ENCODE measurements at places on chromosomes 5 and 9.

DNA sequence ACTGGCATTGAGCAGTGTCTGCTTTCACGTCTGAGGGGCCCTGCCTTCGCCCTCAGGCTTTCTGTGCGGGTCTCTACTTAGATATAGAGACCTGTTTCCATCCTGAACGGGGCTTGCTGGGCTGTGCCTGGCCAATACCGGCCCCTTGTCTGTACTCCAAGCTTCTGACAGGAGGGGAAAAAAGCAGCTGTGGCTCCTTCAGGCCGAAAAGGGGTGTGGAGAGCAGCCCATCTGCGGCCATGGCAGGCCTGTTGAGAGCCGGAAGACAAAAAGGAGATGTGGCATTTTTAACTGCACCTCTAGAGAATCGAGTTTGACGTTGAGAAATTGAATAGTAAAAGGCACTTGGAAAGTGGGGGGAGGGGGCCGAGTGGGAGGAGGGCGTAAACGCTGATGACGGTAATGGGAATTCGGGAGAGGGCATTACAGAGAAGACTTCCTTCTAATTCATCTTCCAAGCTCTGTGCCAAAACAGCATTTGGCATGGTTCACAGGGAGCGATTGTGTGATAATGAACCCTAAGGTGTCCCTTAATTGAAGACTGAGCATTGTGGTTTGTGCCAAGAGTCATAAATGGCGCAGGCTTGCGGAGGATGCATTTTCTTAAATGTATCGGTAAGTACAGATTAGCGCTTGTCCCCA is 25.1 kb upstream of the PRDM12 start:
- DNase-seq: no peak

DNA sequence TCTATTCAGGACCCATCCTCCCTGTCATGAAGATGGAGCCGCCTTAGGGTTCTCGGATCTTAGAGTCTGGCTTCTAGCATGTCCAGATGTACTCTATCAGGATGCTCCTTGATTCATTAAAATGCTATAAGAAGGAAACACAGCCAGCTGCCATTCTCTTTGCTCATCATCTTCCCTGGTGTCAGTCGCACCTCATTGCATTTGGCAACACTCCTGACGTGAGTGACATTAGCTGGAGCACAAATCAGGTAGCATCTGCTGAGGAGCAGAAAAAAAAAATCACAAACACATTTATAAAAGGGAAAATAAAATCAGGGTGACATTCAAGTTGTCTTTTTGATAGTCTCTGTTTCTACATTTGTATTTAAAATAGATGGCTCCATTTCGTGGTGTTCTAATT is 226.1 kb upstream of the NMUR2 start:
- no peak for DNase-seq

- no peak for DNase-seq
Observed at GRCh38 chr5:164809821-164810220, 1304.4 kb downstream of the MAT2B start.

GRCh38 chr9:14340994-14341393 is 27.1 kb upstream of the NFIB start:
- no peak for DNase-seq

DNA sequence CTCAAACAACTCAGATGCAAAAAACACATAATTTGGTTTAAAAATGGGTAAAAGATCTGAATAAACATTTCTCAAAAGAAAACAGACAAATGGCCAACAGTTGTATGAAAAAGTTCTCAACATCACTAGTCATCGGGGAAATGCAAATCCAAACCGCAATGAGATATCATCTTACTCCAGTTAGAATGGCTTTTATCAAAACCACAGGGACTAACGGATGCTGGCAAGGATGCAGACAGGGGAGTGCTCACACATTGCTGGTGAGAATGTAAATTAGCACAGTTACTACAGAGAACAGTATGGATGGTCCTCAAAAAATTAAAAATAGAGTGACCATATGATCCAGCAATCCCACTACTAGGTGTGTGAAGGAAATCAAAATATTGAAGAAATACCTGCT is 589.1 kb upstream of the ADAMTS16 start:
- no peak for DNase-seq

- DNase-seq: no peak
Observed at GRCh38 chr5:73529081-73529480, 30.8 kb downstream of the BTF3 start.

DNA sequence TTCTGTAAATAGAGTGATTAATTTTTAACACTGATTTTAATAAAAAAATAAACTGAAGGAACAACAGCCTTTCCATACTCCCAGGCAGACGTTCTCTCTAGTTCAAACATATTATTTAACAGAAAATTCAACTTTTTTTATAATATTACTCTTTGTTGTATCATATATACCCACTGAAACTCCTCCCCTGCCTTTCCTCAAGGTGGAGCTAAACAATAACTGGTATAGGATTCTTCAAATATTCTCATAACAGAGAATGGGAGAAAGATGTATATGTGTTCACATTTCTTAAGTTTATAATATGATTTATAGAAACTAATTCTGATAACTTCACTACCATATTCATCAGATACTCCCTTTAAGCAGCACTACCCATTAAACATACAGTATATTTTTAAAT is 83.4 kb downstream of the CYLC2 start:
- DNase-seq: no peak

DNA sequence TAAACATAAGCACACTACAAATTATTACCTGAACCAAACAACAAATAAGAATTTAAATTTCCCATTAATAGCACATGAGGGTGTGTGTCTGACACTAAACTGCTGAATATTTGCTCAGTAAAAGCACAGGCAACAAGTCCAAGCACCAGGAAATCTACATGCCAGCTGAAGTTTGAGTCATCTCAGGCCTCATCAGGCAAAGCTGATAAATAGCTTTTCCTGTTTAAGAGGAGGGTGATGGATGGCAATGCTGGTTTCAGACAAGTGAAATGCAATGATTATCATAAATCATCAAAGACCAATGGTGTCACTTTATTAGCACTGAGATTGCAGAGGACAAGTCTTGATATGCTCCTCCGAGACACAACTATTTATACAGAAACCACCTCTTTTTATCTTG is 1668.0 kb upstream of the C9orf72 start:
- no peak for DNase-seq

GRCh38 chr9:77829420-77829819 is 181.3 kb upstream of the GNA14 start:
- no peak for DNase-seq

GRCh38 chr5:1089621-1090040 is 22.2 kb downstream of the SLC12A7 start:
- DNase-seq: no peak

- no peak for DNase-seq
Observed at GRCh38 chr9:96006961-96007360, 131.5 kb downstream of the ERCC6L2 start.

DNA sequence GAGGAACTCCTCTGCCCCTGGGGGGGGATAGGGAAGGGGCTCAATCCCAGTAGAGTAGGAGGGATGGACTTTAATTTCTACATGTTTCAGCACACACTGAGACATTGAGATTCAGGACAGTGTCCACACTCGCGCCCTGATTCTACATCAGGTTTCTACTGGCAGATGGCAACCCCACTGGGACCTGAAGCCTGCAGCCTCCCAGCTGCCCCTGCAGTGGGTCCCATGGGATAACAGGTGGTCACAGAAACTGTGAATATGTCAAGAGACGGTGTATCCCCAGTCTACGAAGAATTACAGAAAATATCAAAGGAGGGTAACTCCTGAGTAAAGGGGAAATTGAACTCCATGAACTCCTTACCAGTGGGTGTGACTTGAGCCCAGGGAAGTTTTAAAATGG is 2.4 kb upstream of the TERT start:
- DNase-seq: no peak

DNA sequence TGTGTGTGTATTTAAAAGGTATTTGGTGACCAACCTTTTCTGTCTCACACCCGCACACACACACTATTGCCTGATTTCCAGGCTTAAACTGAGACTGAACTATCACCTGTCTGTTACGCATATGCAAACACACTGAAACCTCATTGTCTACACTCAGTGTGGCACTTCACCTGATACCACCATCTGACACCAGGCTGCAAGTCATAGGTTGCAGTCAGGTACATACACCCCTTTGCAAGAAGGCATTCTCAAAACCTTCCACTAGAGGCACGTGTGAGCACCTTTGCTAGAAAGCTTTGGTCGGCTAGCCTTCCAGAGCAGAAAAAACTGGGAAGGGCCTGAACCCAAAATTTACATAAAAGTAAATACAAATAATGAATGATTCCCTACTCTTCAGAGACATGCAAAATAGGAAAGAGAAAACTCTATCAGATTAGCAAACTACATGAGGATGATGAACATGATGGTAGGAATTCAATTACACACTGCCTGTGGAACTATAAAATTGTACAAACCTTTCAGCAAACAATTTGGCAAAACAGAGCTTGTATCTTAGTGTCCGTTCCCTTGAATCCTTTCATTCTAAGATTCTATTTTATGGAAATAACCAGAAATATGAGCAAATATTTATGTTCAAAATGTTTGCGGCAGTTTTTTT is 5.9 kb upstream of the FOXD1 start:
- no peak for DNase-seq

DNA sequence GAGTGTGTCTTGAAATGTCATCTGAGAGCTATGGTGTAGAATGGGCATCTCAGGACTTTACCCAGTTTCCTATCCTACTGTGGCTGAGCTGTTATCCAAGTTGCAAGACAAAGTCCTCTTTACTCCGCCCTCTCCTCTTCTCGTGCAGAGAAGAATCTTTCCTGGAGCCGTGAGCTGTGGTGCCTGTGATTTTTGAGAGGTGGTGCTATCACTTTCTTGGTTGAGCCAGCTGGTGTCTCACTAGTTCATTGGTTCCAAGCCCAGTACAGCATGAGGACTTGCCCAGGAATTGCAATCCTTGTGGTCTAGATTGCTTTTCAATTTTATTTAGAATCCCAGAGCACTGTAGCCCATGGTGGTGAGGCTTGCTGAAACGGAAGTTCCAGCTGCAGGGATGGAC is 2300.3 kb downstream of the MAT2B start:
- no peak for DNase-seq

DNA sequence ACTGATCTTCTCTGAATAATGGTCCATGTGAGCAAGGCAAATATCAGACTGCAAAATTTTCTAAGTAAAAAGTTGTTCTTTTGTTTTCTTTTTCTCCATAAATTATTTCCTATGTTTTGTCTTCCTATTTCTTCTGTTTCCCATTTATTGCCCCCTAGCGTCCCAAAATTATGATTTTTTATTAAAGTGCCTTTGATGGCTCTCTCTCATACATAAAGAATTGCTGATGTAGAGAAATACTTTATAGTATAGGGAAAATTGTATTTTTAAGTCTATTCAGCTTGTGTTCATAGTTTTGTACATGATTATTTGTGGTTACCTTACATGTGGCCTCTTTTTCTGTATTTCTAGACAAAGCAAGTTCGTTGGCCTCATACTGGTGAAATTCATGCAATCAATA is 1031.2 kb downstream of the EFNA5 start:
- no peak for DNase-seq

GRCh38 chr9:14993061-14993800 is 83.0 kb upstream of the FREM1 start:
- no peak for DNase-seq

GRCh38 chr9:130424595-130425454 is 19.9 kb upstream of the ASS1 start:
- DNase-seq: no peak

DNA sequence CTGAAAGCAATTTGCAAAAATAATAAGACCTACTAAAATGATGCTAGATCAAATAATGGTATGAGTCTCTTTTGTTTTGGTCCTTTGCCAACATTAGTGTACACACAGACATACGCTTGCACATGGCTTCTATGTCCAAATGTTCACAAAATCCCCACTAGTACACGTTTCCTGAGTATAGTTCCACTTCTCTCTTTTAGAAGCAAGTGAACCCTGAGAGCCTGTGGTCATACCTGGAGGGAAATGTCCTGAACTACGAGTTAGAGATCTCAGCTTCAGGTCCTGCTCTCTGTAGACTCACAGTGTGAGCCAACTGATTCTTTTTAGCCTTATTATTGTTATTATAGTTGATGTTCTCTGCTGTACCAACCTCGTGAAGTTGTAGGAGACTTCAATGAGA is 47.3 kb upstream of the ACTBL2 start:
- no peak for DNase-seq

- DNase-seq: no peak
Observed at GRCh38 chr5:68644971-68645370, 429.4 kb downstream of the PIK3R1 start.

DNA sequence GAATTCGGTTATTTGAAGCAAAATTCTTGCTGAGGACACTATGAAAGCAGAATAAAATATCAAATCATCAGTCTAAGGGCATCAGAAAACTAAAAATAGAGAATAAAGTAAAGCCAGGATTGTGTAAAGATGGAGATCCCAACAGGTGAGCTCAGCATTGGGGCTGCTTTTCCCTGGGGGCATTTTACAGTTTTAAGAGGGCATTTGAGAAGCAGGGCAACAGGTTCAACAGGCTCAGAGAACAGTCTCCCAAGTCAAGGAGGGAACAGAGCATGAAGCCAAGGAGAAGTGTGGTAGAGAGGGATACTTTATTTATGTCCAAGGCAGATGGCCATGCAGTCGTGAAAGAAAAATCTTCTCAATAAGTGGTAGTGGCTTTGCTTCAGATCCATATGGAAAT is 145.4 kb downstream of the SYK start:
- no peak for DNase-seq

GRCh38 chr5:170486371-170486770 is 17.4 kb upstream of the KCNIP1 start:
- DNase-seq: no peak

DNA sequence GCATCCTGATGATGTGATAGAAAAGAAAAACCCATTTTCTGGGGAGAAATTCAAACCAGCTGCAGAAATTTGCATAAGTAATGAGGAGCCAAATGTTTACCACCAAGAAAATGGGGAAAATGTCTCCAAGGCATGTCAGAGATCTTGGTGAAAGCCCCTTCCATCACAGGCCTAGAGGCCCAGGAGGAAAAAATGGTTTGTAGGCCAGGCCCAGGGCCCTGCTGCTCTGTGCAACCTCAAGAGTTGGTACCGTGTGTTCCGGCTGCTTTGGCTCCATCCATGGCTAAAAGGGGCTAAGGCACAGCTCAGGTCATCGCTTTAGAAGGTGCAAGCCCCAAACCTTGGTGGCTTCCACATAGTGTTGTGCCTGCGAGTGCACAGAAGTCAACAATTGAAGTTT is 543.1 kb downstream of the ZNF608 start:
- no peak for DNase-seq

DNA sequence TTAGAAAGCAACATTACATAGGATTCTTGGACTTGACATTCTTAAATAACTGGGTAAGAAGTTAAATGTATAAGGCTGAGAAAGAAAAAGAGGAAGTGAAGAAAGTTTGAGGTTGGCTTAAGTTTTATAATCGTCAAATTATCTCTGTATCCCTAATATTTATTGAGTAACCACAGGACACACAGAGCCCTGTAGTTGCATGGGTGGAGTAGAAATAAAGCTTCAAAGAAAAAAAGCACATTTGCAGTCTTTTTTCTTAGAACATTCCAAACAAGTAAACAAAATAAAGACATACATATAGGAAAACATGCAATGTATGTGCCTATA is 137.0 kb downstream of the CCDC192 start:
- no peak for DNase-seq

- DNase-seq: no peak
Observed at GRCh38 chr5:39331861-39332381, 32.4 kb downstream of the C9 start.

Data from stimulated activated CD8-positive, alpha-beta memory T cell treated with anti-CD3 and anti-CD28 coated beads, Interleukin-15, amount 100 ng/mL, for 1 hour (primary cell).